ENCODE measurements at places on chromosomes 6 and 20.
A peak's percentile ranks its signal among the peaks of the same experiment; 100 is the strongest.

DNA sequence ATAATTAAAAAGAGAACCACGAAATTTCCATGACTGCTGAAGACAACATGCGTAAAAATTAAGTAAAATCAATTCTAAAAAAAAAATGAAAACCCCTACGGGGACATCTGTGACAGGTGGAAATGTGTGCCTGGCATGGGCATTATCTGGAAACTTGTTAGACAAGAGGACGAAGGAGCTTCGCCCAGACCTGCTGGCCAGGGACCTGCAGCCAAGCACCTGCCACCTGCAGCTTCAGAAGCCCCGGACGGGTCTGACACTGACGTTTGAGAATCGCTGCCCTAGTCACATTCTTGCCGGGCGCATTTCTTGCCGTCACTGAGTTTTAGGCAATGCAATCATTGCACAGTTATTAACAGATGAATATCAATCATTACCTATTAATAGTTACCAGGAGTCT lies 140.3 kb downstream of the SMOC2 start:
- DNase-seq, result no peak

GRCh38 chr6:16227605-16228004 lies 10.8 kb upstream of the GMPR start:
- DNase-seq, result no peak

DNA sequence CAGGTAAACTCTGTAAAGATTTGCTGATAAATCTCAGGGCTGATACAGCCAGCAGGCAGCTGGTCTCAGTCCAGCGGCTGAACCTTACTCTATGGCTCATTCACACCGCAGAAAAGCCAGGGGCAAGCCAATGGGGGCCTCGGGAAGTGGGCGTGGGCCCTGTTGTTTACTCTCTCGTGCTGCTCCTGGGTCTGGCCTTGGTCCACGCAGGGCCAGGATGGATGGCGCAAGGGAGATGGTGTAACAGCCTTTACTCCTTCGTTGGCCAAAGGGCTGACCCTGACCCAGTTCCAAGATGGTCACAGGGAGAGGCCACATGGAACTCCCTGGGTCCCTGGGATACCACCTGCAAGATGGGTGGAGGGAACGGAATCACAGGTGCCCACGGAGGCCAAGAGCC lies 16.2 kb downstream of the KCNK17 start:
- no peak for DNase-seq

DNA sequence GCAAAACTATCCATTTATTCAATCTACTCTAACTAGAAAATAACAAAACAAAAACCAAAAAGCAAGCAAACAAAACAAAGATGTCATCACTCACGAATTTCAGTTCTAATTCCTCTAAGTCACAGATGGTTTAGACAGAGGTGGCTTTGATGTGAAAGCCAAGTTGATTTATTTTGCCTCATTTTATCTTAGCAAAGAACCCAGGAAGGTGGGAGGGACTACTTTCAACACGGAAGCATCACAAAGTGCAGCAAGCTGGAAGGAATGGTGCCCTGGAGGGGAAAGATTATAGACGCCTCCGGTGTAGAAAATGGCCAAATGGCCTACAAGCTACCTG lies 88.4 kb downstream of the LAMP5 start:
- no peak for DNase-seq

DNA sequence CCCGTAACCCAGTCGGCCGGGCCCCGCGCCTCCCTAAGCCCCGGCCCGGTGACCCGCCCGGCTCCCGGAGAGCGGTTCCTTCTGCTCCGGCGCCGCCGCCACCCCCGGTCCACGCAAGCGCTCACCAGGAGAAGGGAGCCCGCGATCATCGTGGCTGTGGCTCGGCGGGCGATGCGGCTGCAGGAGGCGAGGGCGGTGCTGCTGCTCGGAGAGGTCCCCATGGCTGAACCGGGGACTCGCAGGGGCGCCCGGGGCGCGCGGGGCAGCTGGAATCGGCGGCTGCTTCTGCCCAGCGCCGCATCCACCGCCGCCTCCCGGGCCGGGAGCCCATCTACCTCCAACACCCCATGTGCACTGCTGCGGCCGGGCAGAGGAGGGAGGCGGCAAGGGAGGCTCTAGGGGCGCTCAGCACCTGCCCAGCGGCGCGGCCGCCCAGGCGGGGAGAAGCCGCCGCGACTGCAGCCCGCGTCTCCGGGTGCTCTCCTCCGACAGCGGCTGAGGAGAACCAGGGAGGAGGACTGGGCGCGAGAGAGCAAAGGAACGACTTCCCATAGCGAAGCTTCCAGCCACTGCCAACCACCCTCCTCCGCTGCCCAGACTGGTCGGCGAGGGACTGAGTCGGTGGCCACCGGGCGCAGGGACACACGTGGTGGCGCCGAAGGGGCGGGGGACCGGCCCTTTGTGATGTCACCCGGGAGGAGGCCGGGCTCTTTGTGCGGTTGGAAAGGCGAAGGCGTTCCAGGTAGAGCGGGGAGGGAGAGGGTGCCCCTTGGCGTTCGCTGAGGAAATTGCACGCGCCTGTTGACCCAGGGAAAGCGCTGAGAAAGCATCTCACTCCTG lies at the start of gene TNFRSF21:
TSS of gene TNFRSF21 (minus strand) at position 615 of the 840 bp plus-strand sequence. CDS start at position 221, 394 bp downstream.
- peak; percentile 88 for DNase-seq

- peak; percentile 83 for DNase-seq
Observed at GRCh38 chr20:38290829-38291814, 12.8 kb upstream of the BPI start.

- no peak for DNase-seq
Observed at GRCh38 chr6:33313105-33313708, 671 bp downstream of the TAPBP start.

GRCh38 chr6:43865932-43866645 lies 96.1 kb downstream of the VEGFA start:
- DNase-seq, result no peak

- peak; percentile 72 for DNase-seq
Observed at GRCh38 chr6:5260111-5260620, 584 bp downstream of the LYRM4 start.

DNA sequence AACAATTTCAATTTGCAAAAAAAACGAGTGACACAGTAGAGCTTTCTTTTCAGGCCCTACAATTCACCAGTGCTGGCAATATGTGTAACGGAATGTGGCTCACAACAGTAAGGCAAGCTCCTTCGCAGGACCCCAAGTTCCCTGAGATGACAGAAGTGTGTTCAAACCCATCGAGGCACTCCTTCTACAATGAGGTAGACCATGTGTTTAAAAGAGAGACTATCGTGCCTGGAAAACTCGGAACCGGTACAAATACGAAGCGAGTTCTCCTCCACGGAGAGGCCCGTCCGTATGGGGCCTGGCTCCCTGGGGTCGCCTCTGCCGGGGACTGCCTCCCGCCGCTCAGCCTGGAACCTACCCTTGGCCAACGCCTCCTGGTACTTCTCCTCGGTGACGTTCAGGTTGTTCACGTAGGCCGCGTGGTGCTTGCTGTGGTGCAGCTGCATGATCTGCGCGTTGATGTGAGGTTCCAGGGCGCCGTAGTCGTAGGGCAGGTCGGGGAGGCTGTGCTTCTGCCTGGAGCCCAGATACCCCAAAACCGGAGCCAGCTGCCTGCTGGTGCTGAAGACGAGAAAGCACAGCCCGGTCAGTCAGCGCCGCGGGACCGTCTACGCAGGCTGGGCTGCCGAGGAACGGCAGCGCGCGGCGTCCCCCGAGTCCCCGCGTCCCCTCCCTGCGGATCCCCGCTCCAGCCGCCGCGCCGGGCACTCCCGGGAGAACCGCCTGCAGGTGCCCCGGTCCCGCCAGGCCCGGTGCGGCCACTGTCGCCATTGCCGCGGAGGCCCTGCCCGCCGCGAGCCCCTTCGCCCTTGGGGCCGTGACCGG lies 526 bp downstream of the SOD2 start:
- DNase-seq, result peak; percentile 50

- no peak for DNase-seq
Observed at GRCh38 chr6:149332602-149333265, 15.2 kb downstream of the TAB2 start.

DNA sequence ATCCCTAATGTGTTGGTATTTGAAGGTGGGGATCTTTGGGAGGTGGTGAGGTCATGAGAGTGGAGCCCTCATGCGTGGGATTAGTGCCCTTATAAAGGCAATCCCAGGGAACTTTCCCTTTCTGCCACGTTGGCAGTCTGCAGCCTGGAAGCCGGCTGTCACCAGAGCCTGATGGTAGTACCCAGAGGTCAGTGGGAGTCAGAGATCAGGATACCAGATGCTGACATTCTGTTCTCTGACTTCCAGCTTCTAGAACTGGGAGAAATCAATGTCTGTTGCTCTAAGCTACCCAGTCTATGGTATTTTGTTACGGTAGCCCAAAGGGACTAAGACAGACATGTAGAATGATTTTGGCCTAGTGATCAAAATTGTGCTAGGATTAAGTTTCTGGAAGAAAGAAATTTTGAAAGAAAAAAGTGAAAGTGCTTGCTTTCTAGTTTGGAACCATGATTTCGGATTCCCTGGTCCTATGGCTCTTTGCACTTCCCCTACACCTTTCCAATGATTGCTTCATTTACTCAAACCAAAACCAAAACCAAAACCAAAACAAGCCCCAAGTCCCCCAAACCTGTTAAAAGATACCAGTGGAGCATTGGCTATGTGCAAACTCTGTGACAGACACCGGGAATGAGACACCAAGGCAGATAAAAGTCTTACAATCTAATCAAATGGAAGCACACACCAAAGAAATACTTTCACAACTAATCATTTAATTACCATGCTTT lies 173.7 kb upstream of the ZNF217 start:
- no peak for DNase-seq

Measured in SW480 (cell line).